ENCODE measurements at places on chromosomes 7 and 10.

GRCh38 chr7:150950496-150951180 lies 27.5 kb downstream of the KCNH2 start:
- DNase-seq = no peak

DNA sequence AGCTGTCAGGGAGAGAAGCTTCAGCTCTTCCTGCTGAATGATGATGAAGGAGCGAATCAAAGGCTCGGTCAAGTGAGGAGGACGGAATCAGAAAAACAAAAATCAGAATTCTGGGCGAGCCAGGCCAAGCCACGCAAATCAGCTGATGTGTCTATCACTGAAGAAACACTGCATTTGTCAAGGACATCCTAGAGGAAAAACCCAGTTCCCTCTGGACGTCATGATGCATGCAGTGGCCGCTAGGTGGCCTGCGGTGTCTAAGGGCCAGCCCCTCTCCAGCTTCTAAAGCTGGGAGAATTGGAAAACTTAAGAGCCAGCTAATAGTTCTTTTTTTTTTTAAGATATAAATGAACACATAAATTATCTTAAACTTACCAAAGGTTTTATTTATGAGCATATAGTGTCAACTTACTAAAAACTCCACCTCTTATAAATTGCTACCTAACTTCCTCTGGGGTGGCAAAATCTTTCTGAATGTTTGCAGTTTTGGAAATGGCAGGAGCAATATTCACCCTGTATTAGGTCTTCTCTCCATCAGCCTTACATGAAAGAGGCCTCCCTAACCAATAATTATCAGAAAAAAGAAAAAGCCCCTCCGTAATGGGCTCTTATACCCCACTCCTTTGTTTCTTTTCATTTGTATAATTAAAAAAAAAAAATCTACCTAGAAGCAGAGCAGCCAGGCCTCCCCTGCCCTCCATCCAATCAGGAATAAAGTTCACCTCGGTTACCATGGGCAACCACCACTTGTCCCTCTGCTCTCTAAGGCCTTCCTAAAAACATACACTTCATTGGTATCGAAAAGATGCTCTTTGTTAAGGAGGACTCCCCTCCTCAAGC lies 186.8 kb downstream of the USP6NL start:
- DNase-seq = peak; percentile 60

GRCh38 chr10:34334908-34335307 lies 480.2 kb downstream of the PARD3 start:
- DNase-seq = no peak

DNA sequence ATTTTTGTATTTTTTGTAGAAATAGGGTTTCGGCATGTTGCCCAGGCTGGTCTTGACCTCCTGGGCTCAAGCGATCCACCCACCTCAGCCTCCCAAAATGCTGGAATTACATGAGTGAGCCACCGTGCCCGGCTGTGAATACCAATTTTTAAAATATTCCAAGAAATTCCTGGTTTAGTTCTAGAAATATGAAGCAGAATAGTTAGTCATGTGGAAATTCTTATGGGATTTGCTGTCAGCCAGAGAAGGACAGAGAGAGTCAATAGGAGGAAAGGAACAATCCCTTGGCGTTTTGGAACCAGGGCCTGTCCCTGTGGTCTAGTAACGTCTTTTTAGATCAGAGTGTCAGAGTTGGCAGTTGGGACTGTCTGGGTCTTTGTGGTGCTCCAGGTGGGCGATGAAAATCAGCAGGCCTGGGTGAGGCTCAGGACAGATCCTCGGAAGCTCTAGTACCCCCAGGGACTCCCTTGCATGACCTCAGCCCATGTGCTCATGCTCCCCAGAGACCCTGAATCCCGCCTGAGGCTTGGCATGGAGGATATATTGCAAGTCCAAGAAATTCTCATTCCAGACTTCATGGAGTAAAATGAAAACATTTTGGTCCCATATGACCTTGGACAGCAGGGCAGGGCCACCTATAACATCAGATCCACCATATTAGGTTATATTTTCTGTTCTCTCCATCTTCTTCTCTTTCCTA lies 7.8 kb downstream of the NODAL start:
- peak; percentile 22 for DNase-seq

DNA sequence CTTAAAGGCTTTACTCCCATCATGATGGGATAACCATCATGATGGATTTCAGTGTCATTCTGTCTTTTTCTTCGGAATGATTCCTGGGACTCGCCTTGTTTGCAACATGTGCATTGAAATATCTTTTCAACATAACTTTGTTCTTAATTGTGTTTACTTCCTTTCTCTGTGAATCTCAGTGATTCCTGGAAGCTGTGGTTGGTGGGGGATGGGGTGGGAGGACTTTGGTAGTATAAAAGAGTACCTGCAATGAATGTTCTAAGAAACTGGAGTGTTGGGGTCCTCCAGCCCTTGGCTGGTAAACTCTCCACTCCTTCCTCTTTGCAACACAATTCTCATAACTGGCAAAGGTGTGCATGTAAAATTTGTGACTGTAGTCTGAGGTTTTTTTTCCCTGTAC lies 11.5 kb upstream of the SH2D4B start:
- DNase-seq = no peak

- DNase-seq = no peak
These were observed 15.9 kb downstream of the HYAL4 start for GRCh38 chr7:123860848-123861247.

GRCh38 chr7:66182920-66183319 lies 22.2 kb upstream of the TPST1 start:
- DNase-seq = no peak

DNA sequence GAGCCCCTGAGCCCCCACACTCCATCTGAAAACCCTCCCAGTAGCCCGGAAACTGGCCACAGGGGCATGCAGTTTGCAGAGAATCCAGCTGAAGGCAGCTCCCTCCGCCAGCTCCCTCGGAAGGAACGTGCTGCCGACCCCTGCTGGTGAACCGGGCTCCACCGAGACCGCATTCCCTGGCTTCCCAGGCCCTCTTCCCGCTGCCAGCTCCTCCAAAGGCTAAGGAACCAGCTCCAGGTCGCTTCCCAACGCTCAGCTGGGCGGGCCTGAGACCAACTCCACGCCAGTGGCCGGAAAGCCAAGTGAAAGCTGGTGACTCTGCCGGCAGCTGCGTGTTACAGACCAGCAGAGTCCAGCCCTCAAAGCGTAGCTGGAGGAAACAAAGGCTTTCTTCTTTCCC lies 35.8 kb downstream of the GPER1 start:
- no peak for DNase-seq

GRCh38 chr7:152336754-152337368 lies 98.9 kb downstream of the KMT2C start:
- DNase-seq = peak; percentile 70

GRCh38 chr10:120459185-120459584 lies 2.2 kb downstream of the PLPP4 start:
- no peak for DNase-seq

- no peak for DNase-seq
These were observed 436 bp downstream of the GNB2 start for GRCh38 chr7:100673942-100674410.

- DNase-seq = no peak
These were observed 140.7 kb downstream of the ATE1 start for GRCh38 chr10:121787169-121787568.

DNA sequence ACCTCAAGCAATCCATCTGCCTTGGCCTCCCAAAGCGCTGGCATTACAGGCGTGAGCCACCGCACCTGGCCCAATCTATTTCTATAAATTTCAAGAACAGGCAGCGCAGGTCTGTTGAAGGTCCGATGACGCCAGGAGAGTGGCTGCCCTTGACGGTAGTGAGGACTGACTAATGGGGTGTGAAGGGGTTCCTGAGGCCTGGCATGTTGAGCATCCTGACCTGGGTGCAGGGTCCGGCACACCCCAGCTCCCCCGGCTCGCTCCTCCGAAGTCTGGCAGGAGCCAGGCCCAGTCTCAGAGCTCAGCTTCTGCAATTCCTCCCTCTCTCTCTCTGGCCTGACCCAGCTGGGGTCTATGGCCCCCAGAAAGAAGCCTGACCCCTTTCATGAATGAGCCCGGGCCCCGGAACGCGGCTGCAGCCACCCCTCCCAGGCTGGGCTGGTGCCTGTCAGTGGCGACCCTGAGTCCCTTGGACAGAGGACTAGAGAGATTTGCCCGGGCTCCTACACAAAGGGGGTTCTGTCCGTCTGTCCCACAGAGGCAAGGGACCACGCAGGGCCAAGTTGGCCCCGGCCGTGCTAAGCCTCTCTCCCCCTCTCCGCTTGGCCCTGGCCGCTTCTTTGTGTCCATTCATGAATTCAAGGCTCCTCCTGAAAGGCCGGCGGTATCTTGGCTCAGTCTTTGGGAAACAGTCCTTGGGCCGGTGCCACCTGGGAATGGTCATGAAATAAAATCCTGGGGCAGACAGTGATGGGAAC lies 18.8 kb downstream of the MMD2 start:
- DNase-seq = no peak

DNA sequence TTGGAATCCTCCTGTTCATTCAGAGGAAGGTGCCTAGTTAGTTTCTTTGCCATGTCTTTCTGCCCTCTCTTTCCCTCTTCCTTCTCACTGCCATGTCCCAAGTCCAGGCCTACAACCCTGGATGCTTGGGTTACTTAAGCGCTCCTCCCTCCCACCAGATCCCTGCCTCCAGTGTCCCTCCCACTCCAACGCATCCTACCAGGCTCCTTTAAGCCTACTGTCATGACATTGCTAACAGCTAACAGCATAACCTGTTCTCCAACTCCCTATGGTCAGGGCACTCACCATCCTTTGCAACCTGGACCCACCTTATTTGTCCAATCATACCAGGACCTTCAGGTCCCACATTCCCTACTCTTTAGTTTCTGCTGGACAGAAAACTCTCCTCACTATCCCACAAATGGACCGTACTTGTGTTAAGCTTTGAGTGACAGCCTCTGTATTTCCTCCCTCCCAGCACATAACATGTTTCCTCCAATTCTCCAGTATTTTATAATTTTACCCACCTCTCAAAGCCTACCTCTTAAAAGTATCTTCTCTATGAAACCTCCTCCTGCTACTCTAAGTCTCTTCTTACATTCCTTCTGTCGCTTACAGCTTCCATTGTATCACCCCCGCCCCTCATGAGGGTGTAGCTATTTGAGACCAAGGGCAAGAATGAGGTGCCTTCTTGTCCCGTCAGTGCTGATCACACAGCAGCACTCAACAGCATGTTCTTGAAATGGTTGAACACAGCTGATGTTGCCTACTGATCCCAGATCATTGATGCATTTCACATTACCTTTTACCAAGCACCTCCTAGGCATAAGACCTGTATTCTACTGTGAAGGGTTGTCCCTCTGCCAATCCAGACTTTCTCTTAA lies 1.7 kb downstream of the BLNK start:
- DNase-seq = no peak

DNA sequence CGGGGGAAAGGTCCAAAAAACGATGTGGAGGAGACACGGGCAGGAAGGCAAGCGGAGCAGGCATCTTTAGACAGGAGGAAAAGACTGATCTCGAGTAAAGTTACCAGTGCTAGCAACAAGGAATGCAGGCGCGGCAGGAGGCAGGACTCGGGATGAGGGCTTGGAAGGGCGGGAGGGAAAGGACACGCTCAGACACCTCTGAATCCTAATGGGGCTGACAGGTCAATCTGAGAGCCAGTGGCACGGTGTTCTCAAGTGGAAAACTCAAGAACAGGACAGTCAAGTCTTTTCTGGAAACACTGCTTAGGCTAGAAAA lies 155.3 kb upstream of the COBL start:
- no peak for DNase-seq

DNA sequence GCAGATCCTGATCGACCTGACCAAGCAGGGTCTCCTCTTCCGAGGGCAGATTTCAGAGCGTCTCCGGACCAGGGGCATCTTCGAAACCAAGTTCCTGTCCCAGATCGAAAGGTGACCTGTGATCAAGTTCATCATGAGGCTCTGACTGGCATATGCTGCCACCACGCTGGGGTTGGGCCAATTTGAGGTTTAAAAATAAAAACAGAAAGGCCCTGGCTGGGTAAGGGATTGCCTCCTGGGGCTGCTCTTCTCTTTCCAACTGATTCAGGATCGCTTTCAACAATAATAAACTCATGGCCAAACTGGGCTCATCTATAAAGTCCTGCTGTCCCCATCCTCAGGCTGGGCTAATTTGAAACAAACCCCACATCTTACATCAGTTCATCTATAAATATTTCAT lies 17.1 kb upstream of the HK1 start:
- DNase-seq = no peak
